ENCODE measurements at places on chromosomes 7 and 10. TPM values are rescaled to one million over a fixed set of nuclear protein-coding genes. Genes with fewer than 3 reads are reported as not detected.

- no peak for DNase-seq
These were observed 46.9 kb upstream of the SFMBT2 start for GRCh38 chr10:7457478-7458316.

DNA sequence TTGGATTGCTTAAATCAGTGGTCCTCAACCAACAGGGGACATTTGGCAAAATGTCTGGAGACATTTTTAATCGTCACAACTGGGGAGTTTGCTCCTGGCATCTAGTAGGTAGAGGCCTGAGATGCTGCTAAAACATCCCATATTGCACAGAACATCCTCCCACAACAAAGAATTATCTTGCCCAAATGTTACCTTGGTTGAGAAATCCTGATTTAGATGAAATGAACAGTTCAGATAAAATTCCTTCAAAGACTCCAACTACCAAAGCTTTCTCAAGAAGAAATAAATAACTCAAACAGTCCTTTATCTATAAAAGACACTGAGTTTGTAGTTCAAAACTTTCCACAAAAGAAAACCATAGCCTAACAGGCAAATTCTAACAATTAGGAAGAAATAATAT is 160.9 kb downstream of the SNX13 start:
- DNase-seq: no peak

DNA sequence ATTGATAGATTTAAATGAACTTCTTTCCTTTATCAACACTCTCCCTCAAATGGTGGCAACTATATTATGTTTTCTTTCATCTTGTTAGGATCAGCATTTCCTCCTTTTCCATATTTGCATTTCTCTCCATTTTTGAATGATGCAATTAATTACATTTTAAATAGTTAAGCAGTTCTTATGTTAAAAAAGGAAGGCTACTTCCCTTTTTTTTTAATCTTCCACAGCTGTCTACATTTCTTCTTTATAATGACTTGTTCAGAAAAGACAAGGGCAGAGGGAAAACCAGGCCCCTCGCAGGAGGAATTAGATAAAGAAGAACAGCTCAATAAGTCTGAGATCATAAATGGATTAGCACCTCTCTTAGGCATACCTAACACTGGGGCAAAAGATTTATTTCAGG is 208.9 kb downstream of the ARL4A start:
- no peak for DNase-seq

GRCh38 chr7:104272767-104273384 is 55.5 kb upstream of the LHFPL3 start:
- DNase-seq: no peak

Gene COL26A1
- total RNA-seq: not detected
